H4 (cell line): ENCODE measurements at places on chromosomes 5 and 9.

DNA sequence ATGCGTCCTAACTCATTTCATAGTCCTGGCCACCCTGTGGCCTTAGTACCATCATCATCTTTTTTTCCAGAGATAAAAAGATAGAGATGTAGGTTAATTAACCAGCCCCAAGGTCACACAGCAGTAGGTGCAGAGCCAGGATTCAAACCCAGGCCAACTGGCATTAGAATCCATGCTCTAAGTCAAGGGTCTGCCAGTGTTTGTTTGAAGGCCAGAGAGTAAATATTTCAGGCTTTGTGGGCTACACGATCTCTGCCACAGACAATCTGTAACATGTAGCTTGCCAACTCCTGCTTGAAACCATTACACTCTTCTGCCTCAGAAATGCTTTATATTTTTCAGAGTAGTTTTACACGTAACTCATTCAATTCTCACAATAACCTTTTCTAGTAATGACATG lies 119.6 kb downstream of the EFNA5 start:
- no peak for DNase-seq

GRCh38 chr9:97954550-97954989 lies 16.6 kb upstream of the HEMGN start:
- DNase-seq, result peak; percentile 39

DNA sequence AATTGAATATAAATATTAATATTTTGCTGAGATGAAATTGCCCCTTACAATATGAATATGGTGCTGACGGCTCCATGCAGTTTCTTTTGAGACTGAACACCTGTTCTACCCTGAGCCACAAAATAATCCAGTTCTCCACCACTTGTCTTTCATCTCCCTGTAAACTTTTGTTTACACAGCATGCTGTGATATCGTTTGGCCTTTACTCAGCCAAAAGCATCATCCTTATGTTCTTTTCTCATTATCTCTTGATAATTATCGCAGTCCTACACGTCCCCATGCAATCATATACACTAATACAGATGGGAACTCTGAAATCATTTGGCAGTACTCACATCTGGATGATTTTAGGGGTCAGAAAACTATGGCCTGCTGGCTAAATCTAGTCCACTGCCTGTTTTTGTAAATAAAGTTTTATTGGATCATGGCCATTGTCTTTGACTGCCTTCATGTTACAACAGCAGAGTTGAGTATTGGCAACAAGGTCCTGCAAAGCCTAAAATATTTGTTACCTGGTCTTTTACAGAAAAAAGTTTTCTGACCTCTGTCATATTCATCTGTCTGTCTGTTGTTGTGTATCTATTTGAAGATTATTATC lies 53.3 kb downstream of the AOPEP start:
- DNase-seq, result no peak

GRCh38 chr9:108994695-108995094 lies 18.6 kb downstream of the CTNNAL1 start:
- DNase-seq, result no peak

DNA sequence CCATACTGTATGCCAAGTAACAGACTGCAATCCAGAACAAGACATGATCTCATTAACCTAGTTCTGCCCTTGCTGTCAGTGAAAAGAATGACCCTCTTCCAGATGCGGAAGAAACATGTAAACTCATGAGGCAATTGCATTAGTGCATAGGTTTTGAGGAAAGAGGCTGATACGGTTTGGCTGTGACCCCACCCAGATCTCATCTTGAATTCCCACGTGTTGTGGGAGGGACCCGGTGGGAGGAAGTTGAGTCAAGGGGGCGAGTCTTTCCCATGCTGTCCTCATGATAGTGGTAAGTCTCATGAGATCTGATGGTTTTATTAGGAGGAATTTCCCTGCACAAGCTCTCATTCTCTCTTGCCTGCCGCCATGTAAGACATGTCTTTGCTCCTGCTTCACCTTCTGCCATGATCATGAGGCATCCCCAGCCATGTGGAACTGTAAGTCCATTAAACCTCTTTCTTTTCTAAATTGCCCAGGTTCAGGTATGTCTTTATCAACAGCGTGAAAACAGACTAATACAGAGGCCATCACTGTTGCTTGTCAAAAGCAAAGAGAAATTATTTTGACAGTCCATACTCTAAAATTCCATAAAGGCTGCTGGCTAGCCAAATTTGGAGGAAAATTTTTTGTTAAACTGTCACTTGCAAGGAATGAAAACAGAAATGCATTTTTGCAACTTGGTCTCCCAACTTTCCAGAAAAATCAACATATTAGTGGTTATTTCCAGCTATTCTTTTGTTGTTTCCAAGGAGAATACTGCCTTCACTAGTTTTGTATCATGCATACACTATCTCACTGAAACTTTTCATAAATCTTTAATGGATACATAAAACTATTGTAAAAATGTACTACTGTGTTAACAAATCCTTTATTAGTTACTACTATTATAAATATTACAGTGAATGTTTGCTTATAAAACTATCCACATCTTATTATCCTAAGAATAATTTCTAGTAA lies 3.2 kb upstream of the ARL15 start:
- no peak for DNase-seq

DNA sequence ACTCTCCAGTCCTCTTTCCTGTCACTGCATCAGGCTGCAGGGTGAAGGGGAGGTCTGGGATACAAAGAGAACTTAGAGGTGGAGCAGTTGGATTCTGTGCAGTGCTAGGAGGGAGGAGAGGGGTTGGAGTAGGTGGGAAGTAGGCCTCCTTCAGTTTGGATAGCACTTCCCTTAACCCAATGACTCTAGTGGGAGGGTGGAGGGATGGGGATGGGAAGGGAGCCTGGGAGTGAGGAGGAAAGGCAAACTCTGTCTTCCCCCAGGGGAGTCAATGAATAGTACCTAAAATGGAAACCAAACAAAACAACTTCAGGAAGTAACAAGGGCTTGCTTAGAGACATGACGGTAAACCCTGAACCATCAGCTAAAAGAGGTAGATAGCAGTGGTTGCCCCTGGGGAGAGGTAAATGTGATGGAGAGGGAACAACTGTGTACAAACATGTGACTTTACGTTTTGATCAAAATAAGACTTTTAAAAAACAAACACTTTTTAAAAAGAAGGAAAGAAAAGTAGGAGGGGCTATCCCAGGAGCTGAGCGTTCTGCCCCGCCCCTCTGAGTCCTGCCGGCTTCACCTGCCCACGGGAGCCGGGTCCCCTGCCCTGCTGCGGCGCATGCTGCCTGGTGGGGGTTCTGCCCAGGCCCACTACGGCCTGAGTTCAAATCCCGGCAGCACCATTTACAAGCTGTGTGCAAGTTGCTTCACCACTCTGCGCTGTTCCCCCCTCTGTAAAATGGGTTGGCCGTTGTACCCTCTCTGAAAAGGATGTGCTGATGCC lies 30.9 kb downstream of the GSN start:
- DNase-seq, result no peak

DNA sequence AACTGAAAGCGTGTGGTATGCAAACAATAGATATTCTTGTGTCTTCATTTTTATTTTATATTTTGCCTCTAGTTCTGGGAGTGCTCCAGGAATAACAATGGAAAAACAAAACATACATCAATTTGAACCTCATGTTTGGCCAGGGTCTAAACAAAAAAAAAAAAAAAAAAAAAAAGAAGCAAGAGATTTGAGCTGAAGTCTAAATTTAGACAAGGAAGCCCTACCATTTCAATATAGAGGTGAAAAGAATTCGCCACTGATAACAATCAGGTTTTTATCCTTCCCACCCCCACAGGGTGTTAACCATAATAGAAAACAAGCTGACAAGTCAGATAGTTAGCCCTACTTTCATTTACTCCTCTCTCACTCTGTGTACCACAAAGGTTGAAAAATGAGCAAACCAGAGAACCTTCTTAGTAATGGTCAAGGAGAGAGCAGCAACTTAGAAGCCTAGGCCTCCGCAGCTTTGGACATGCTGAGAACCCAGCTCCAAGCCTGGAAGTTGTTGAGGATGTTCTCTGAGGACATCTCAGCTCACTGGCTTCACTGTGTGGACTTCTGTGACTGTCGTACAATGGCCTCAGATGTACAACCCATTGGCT lies 118.2 kb upstream of the HMHB1 start:
- DNase-seq, result no peak

DNA sequence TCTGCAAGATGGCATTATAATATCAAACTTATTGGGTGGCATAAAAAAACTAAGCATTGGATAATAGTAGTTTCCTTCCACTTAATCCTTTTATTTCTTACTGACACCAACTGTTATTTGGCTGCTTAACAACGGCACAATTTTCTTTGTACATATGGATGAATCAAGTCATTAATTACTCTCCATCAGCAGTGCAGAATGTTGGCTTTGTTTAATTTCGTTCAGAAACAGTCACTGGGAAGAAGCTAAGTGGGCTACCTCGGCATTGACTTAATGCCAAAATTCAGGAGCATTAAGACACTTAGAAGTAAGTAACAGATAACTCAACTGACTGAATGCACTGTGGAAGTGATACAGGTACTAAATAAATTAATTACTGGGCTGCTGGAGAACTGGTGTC lies 460.4 kb downstream of the CTNND2 start:
- DNase-seq, result no peak

GRCh38 chr5:17730421-17730820 lies 96.2 kb downstream of the TAF11L14 start:
- no peak for DNase-seq

GRCh38 chr9:34563262-34563661 lies 26.3 kb downstream of the CNTFR start:
- no peak for DNase-seq

DNA sequence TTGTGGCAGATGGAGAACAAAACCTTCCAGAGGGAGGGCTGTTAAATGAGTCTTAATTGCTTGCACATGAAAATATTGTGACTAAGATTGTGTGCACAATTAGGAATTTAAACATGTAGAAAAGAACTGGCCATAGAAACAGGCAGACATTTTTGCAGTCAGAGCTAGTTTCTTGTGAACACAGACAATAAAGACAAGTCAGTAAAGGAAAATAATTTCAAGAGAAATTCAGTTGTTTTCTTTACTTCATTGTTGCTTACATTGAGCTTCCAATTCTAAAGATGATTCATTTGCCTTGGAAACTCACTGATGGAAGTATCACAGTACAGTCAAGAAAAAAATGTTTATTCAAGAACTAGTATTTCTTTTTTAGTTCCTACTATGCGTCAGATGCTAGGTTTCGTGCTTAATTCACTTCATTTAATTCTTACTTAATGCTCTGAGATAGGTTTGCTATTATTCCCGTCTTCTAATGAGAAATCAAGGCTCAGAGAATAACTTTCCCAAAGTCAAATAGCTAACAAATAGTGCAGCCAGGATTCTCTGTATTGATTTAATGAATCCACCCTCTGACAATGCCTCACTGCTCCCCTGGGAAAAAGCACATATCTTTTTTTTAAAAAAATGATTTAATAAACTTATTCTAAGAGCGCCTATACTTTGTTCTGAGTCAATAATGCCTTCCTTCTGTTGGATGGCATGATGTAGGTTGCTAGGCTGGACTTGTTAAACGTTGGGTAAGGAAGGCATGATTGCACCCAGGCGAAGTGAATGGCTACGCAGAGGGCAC lies 581.4 kb downstream of the RAB3C start:
- DNase-seq, result no peak

GRCh38 chr5:129199308-129199707 lies 104.8 kb downstream of the ISOC1 start:
- DNase-seq, result no peak

DNA sequence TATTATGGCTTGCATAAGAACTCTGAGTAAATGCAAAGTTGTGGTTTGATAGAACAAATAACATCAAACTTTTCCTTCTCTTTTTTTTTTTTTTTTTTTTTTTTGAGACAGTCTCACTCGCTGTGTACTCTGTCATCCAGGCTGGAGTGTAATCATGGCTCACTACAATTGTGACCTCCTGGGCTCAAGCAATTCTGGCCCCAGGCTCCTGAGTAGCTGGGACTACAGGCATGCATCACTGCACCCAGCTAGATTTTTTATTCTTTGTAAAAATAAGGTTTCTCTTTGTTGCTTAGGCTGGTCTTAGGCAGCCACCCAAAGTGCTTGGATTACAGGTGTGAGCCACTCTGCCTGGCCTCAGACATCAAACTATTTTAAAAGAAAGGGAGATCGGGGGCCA lies 19.0 kb upstream of the PTGER4 start:
- DNase-seq, result no peak

- no peak for DNase-seq
These were observed 30.1 kb downstream of the ITGA1 start for GRCh38 chr5:52817818-52818217.

DNA sequence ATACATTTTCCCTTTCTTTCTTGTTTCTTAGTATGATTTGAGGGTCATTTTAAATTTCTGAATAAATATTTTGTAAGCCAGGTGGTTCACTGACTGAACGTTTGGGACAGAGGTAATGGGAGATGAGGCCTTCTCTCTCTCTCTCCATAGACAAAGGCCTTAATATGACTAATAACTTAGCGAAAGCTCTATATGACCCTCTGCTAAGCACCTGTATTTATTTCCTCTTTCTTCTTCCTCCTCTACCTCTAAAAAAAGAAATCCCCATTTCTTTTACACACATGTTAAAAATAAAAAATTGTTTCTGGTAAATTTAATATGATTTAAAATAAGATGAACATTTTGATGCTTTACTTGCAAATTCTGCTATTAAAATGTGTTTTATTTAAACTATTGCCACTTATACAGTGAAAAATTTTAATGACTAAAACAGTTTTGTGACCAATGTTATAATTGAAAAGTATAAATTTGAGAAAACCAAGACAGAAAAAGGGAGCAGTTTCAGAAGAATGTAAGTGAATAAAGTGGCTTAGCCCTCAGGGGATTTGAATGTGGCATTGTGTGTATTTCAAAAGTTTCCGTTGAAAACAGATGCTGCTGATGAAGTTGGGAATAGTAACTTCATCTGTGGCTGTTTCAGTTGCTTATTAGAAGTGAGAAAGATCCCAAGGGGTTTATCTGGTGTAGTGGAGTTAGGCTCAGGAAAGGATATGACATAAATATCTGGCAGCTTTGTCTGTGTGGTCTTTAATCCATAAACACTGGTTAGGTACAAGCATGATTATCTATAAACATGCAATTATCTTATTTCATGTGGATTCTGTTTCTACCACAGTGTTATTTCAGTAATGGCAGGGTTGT lies 128.6 kb upstream of the GRHPR start:
- peak; percentile 58 for DNase-seq

- no peak for DNase-seq
These were observed 114.7 kb upstream of the TXNDC8 start for GRCh38 chr9:110452227-110452801.

DNA sequence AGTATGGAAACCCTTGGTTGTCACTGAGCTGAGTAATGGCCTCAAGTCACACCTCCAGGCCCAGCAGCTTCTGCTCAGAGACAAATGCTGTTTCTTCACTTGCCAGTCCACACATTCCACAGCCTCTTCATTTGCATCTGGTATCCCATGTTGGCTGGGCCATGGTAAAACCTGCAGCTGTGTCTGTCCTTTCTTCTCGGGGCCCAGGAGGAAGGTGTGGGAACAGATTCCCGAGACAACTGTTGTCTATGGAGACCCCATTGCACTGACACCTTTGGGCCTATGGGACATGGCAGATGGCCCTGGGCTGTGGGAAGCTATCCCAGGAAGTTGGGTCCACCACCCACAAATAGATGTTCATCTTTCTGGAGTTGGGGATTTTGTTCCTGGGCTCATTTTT lies 85.1 kb downstream of the MACROH2A1 start:
- no peak for DNase-seq

GRCh38 chr5:148937239-148937638 lies 110.8 kb downstream of the ADRB2 start:
- DNase-seq, result no peak
